Activated T-helper 17 cell treated with anti-CD3 and anti-CD28 coated beads, Interleukin-2, amount 50 U/mL, for 72 hours (primary cell): ENCODE measurements at places on chromosomes 6 and 20. TPM values are rescaled to one million over a fixed set of nuclear protein-coding genes. Genes with fewer than 3 reads are reported as not detected.

DNA sequence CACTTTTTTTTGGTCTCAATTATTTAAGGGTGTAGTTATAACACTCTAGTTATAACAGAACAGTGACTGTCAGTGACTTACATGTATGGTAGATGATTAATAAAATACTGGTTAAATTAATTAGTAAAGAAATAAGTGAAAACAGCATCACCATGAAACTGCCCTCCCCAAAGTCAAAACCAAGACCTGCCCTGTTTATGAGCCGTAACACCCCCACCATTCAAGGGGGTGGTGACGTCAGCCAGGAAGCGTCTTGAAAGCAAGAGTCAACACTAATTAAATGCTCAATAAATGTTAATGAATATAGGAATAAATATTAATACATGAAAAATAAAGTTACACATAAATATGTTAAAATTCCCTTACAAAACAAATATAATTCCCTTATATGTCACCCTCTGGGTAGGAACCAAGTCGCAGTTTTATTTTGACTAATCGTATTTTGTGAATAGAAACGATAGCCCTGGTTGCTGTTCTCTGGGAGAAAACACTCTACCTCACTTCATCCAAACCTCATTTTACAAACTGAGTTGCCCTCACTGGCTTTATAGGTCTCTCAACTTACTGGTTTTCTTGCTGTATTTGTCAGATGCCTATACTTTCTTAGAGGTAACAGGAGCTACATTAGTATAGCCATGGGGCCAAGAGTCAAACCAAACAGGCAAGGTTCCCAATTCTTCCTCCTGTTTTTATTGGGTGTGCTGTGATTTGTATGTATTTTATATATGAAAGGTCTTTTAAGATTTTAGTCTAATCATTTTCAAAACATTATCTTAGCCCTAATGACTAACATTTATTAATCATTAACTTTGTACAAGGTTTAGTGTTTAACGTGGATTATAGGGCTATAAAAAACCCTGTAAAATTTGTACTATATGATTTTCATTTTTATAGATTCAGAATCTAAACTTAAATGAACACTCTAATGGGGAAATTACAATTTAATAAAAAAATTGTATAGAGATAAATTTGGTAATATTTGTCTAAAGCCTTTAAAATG is 227.9 kb upstream of the IRAK1BP1 start:
- no peak for ATAC-seq

GRCh38 chr6:16759646-16760515 is 1.4 kb downstream of the ATXN1 start:
- ATAC-seq = peak; percentile 24

The MATN4 gene
- total RNA-seq = 0.11 TPM

The ATXN1 gene
- 115 TPM for total RNA-seq

GRCh38 chr6:12548526-12548925 is 168.0 kb upstream of the PHACTR1 start:
- no peak for ATAC-seq

The BPHL gene
- total RNA-seq = 9.2 TPM

The HLA-G gene
- total RNA-seq = not detected

- ATAC-seq = no peak
Measured at GRCh38 chr6:47381036-47381435, 71.3 kb upstream of the TNFRSF21 start.

The LIN28B gene
- total RNA-seq = not detected

- ATAC-seq = no peak
Measured at GRCh38 chr6:167744681-167745669, 81.7 kb upstream of the AFDN start.

GRCh38 chr6:52724406-52725121 is 38.7 kb downstream of the GSTA2 start:
- peak; percentile 86 for ATAC-seq

DNA sequence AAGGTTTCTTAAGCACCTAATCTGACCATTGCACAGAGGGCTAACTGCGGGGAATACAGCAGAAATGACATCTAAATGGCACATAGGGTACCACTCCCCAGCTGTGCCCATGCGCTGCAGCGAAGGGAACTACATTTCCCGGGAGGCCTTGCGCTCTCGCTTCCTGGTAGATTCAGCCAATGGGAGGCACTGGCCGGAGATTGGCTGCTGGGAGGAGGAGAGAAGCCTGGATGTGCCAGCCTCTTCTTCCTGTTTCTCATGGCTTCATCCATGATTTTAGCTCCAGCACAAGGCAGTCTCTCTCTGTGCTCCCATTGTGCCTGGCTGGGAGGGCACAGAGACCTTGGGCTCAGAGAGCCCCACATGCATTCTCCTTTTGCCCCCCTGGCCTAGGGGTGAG is 101.7 kb upstream of the FOXA2 start:
- no peak for ATAC-seq

GRCh38 chr20:57844626-57845596 is 135.1 kb upstream of the PMEPA1 start:
- ATAC-seq = peak; percentile 45

DNA sequence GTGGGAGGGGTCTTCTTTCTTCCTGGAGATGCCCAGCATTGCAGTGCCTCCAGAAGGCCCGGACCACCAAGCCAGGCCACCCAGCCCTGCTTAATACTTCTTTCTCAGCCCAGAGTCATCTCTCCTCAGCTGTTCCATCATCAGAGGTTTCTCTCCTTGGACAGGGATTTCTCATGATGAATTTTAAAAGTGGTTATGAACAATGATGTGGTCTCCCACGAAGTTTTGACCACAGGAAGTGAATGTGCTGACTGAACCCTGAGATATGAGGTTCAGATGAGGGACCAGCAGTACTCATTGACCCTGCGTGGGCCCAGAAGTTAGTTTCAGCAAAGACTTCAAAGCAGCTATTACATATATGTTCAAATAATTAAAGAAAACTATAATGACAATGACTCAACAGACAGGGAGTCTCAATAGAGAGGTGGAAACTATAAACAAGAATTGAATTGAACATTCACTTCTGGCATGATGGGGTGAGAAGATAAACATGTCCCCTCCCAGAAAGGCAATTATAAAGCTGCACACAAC is 114.5 kb upstream of the SLC22A16 start:
- peak; percentile 90 for ATAC-seq

- no peak for ATAC-seq
Measured at GRCh38 chr6:95517568-95517967, 59.8 kb upstream of the MANEA start.

The TAAR1 gene
- total RNA-seq = not detected

The EYS gene
- total RNA-seq = not detected

- ATAC-seq = no peak
Measured at GRCh38 chr6:78611886-78612480, 255.4 kb upstream of the IRAK1BP1 start.

- no peak for ATAC-seq
Measured at GRCh38 chr20:63483834-63484233, 11.4 kb upstream of the KCNQ2 start.

The DEFB115 gene
- total RNA-seq = not detected

DNA sequence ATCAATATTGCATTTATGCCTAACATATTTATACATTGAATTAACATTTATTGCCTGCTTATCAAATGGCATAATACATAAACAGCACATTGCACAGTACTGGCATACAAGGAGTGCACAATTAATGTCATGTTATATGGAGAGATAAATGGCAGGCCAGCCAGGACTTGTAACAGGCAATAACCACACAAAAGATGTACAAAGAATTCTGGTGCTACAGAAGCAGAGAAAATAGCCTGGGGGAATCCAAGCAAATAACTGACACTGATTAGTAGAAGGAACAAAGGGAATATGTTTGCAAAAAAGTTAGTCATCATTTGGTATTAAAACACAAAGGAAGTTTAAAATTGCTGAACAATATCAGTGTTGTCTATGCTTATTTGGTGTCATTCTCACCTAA is 27.3 kb downstream of the COL21A1 start:
- no peak for ATAC-seq
